ENCODE measurements at places on chromosomes 1 and 21. TPM values are rescaled to one million over a fixed set of nuclear protein-coding genes. Genes with fewer than 3 reads are reported as not detected.

GRCh38 chr1:21885236-21886037, 51.7 kb downstream of the HSPG2 start:
- no peaks in the 10 kb centered on the region for H3K27me3 ChIP-seq
- no peak for DNase-seq
- peaks cover 80% of the 10 kb centered on the region for H3K36me3 ChIP-seq
- H3K4me3 ChIP-seq: no peak overlapping the region
- H3K4me1 ChIP-seq: no peaks in the 10 kb centered on the region
- no peak overlapping the region for H3K27ac ChIP-seq

GRCh38 chr1:226967665-226968064, 27.6 kb downstream of the COQ8A start:
- no peak overlapping the region for H3K4me3 ChIP-seq
- H3K27me3 ChIP-seq: no peaks in the 10 kb centered on the region
- no peak for DNase-seq

DNA sequence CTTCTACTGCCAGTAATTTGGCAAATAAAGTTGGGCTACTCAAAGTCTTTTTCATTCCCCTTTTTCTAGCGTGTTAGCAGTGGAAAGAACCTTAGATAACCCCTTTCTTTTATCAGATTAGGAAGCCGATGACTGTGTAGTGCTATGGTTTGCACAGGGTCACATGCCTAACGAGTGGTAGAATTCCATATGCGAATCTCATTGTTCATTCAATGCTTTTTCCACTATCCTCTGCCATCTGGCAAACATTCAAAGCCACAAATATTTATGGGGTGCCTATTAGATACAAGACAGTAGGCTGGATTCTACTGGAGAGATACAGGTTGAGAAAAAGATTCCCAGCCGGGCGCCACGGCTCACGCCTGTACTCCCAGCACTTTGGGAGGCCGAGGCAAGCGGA, 14.9 kb upstream of the IER5 start:
- no peak for DNase-seq
- no peak overlapping the region for H3K27ac ChIP-seq

Gene S100A7
- not detected for total RNA-seq

Gene CYP4A11
- total RNA-seq: 0.59 TPM

Gene ANKRD35
- total RNA-seq: 0.88 TPM

GRCh38 chr1:158371188-158371953, 17.7 kb downstream of the CD1E start:
- no peaks in the 10 kb centered on the region for H3K36me3 ChIP-seq
- no peaks in the 10 kb centered on the region for H3K4me1 ChIP-seq
- DNase-seq: no peak
- no peaks in the 10 kb centered on the region for H3K27me3 ChIP-seq

Gene PDZK1
- 47.6 TPM for total RNA-seq

DNA sequence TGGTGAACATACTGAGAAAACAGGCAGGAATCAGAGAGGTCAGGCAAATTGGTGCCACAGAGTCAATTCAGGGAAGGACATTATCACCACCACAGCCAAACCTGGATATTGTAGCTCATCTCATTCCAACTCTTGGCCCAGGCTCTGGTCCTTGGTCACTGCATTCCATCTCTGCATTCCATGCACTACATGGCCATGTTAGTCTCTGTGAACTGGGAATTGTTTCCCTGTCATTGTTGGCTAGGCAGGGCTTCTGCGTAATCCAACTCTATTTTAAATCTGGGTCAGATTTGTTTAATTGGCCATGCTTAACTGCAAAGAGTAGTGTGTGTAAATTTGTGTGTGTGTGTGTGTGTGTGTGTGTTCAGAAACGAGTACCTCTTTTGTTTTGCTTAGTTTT, 837.6 kb upstream of the ADAMTS5 start:
- no peak overlapping the region for H3K4me3 ChIP-seq
- H3K27ac ChIP-seq: no peak overlapping the region
- H3K36me3 ChIP-seq: no peaks in the 10 kb centered on the region
- H3K4me1 ChIP-seq: no peaks in the 10 kb centered on the region
- H3K27me3 ChIP-seq: no peaks in the 10 kb centered on the region

GRCh38 chr1:206829282-206829681, 36.1 kb upstream of the IL20 start:
- no peak for DNase-seq
- H3K4me3 ChIP-seq: no peak overlapping the region
- H3K27me3 ChIP-seq: no peaks in the 10 kb centered on the region
- H3K36me3 ChIP-seq: no peaks in the 10 kb centered on the region
- no peak overlapping the region for H3K27ac ChIP-seq

GRCh38 chr1:48582408-48582807, 110.4 kb upstream of the SPATA6 start:
- H3K36me3 ChIP-seq: no peaks in the 10 kb centered on the region
- H3K27ac ChIP-seq: no peak overlapping the region
- no peak overlapping the region for H3K4me3 ChIP-seq
- no peaks in the 10 kb centered on the region for H3K4me1 ChIP-seq
- no peaks in the 10 kb centered on the region for H3K27me3 ChIP-seq

DNA sequence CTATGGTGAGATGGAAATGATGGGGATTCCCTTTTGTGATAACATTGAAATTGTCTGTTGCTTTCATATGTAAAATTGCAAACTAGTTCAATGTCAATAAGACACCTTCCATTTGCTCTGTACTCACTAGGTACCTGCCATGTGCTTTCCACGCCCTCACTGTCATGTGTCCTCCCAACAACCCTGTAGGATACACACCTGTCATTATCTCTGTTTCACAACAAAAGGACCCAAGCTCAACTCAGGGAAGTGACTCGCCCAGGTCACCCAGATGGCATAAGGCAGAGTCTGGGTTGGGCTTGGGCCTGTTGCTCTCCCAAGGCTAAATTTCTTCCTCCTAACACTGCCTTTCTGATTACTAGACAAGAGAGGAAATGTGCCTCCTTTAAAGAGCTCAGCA, 45.3 kb upstream of the MCOLN3 start:
- no peak for DNase-seq
- no peak overlapping the region for H3K4me3 ChIP-seq
- no peaks in the 10 kb centered on the region for H3K36me3 ChIP-seq
- no peak overlapping the region for H3K27ac ChIP-seq

Gene APCS
- not detected for total RNA-seq

Gene NUP210L
- 0.11 TPM for total RNA-seq

- no peaks in the 10 kb centered on the region for H3K4me1 ChIP-seq
- H3K27me3 ChIP-seq: no peaks in the 10 kb centered on the region
- no peak for DNase-seq
- peaks cover 88% of the 10 kb centered on the region for H3K36me3 ChIP-seq
- H3K27ac ChIP-seq: no peak overlapping the region
- no peak overlapping the region for H3K4me3 ChIP-seq
These were observed 24.6 kb downstream of the TRIM45 start for GRCh38 chr1:117096951-117097408.

DNA sequence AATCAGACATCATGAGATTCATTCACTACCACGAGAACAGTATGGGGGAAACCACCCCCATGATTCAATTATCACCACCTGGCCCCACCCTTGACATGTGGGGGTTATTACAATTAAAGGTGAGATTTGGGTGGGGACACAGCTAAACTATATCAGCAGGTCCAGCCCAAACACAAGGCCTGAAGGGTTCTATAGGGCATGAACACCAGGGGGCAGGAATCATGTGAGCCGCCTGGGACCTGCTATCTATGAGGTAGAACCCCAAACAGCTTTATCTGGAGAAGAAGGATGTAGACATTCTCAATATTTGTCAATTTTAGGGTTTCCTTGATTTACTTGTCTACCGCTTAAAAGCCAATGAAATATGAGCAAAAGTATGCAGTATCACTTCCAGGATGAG, 294.9 kb upstream of the DEPDC1 start:
- no peak overlapping the region for H3K4me3 ChIP-seq
- H3K27me3 ChIP-seq: no peaks in the 10 kb centered on the region
- no peak overlapping the region for H3K27ac ChIP-seq
- no peaks in the 10 kb centered on the region for H3K4me1 ChIP-seq
- H3K36me3 ChIP-seq: no peaks in the 10 kb centered on the region
- peak; percentile 61 for DNase-seq

DNA sequence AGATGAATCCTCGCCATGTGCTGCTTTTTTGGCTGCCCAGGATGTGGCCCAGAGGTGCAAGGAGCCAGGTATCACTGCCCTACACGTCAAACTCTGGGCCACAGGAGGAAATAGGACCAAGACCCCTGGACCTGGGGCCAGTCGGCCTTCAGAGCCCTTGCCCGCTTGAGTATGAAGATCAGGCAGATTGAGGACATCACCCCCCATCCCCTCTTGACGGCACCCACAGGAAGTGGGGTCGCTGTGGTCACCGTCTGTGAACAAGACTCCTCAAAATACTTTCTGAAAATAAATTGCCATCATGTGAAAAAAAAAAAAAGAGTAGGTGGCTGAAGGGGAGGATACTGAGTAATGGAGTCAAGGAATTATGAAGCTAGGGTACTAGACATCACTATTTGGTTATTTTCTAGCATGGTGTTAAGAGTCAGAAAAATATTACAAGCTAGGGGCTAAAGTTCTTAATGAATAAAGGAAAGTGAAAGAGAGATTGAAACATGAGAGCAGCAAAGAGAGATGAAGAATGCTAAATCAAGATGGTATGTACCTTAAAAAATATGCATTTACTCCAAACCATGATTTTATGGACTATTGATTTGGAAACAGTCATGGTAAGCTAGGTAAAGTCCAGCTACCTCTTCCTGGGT, 84.9 kb downstream of the CLEC20A start:
- H3K36me3 ChIP-seq: no peaks in the 10 kb centered on the region
- no peak overlapping the region for H3K27ac ChIP-seq
- H3K4me3 ChIP-seq: no peak overlapping the region
- no peak for DNase-seq
- no peaks in the 10 kb centered on the region for H3K4me1 ChIP-seq
- H3K27me3 ChIP-seq: no peaks in the 10 kb centered on the region

DNA sequence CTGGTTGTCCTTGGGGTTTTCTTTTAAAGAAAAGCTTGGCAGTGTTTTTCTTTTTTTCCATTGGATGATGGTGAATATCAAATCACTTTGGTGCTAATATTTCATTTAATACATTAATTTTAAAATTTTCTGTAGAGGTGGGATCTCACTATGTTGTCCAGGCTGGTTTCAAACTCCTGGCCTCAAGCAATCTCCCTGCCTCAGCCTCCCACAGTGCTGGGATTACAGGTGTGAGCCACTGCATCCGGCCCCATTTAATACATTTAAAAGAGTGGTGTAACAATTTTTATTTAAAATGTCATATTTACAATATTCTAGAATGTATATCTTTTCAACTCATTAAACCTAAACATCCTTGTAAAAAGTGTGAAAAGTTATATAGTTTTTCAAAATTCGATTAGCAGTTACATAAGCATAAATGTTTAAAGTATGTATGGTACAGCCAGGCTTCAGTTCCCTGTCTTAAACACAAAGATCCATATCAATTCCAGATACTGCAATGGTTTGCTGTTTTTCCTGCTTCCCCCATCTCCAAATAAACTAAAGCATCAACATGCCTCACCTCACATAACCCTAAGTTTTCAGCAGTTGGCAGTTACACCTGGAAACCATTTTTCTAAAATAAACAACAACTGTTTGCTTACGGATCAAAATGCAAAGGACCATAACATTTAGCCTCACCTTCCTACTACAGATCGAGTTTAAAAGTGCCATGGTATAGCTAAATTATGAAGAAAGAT, 8.9 kb upstream of the LGALS8 start:
- no peak overlapping the region for H3K4me3 ChIP-seq
- H3K36me3 ChIP-seq: no peaks in the 10 kb centered on the region
- no peaks in the 10 kb centered on the region for H3K4me1 ChIP-seq
- DNase-seq: no peak

DNA sequence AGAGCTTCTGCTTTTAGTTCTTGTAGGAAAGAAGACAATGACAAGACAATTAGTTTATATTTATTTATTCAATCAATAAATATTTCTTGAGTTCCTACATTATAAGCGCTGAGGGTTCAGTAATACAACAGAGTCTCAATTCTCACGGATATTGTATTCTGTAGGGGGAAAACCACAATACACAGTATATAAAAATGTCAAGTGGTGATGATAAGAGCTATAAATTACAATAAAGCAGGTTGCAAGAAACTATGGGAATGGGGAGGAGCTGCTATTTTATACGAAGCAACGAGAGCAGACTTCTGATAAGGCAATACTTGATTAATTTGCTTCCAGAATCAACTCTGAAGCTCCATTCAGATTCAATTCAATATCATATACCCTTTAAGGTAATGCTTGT, 10.6 kb upstream of the XCL1 start:
- H3K36me3 ChIP-seq: no peaks in the 10 kb centered on the region
- H3K4me1 ChIP-seq: no peaks in the 10 kb centered on the region
- no peak overlapping the region for H3K4me3 ChIP-seq
- H3K27ac ChIP-seq: no peak overlapping the region

DNA sequence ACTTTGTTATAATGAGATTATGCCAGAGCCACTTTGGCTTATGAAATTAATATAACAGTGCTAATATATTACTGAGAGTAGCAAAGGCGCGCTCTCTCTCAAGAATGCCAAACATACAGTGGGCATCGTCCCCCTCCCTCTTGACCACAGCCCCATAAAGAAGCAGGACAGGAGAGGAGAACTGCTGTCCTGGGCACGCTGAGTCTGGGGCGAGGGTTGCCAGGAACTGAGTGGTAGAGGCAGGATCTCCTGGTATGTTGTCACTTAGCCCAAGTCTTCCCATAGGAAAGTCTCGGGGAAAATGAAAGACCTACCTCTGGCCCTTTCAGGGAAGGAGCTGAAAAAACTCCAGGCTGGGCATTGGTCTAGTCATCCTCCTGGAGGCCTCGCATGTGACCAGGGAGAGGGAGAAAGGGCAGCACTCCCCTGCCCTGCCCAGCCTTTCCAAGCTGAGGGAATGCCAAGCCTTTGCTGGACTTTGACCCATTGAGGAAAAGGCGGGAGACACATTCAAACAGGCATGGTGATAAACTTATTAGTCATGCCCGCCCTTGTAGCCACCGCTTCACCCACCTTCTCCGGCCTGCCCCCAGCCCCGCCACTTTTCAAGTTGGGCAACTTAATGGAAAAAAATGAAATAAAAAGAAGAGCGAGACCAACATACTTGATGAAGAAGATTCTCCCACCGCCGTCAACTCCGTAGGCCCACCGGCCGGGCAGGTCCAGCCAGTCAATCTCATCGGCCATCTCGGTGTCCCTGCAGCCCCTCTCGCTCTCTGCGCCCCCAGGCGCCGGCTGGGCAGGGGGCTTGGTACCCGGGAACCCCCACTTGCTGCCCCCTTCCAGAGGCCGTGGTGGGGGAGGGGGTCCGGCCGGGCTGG, 17.4 kb upstream of the PLEKHA6 start:
- no peaks in the 10 kb centered on the region for H3K4me1 ChIP-seq
- peaks cover 100% of the 10 kb centered on the region for H3K27me3 ChIP-seq
- H3K27ac ChIP-seq: no peak overlapping the region

GRCh38 chr21:42512346-42513034, 1.2 kb upstream of the SLC37A1 start:
- no peak for DNase-seq
- no peak overlapping the region for H3K27ac ChIP-seq
- H3K4me1 ChIP-seq: no peaks in the 10 kb centered on the region
- peaks cover 14% of the 10 kb centered on the region for H3K27me3 ChIP-seq
- no peak overlapping the region for H3K4me3 ChIP-seq

DNA sequence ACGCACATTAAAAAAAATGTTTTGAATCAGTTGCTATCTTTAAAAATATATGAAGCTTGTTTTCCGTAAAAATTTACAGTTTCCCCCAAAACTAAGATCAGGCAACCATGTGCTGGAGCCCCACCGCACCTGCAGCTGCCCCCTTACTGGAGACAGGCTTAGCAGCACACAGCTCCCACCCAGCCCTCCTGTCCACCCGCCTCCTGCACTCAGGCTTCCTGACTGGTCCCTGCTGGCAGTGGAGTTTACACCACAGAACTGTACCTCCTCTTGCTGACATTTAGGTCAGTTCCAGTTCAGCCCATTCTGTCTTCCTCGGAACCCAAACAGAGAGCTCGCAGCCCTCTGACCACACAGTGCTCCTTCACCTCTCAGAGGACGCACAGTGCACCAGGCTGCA, 2.1 kb downstream of the GPR161 start:
- no peak overlapping the region for H3K27ac ChIP-seq
- H3K27me3 ChIP-seq: no peaks in the 10 kb centered on the region
- peak overlapping the region; percentile 86 for H3K4me3 ChIP-seq
- H3K4me1 ChIP-seq: no peaks in the 10 kb centered on the region
- H3K36me3 ChIP-seq: peaks cover 38% of the 10 kb centered on the region
